ENCODE measurements at places on chromosomes 7 and 10.
A peak's percentile ranks its signal among the peaks of the same experiment; 100 is the strongest.

GRCh38 chr10:77925795-77926565, 575 bp downstream of the DLG5 start:
- no peak for DNase-seq

GRCh38 chr10:87860816-87861403, 2.4 kb downstream of the KLLN start:
- DNase-seq = no peak

GRCh38 chr10:103717341-103718246, 137.8 kb downstream of the SH3PXD2A start:
- no peak for DNase-seq

- peak; percentile 6 for DNase-seq
Measured at GRCh38 chr10:59227136-59227673, 50.8 kb downstream of the PHYHIPL start.

- DNase-seq = no peak
Measured at GRCh38 chr7:5689716-5690115, 91.7 kb downstream of the RNF216 start.

- no peak for DNase-seq
Measured at GRCh38 chr7:113652501-113652900, 266.3 kb downstream of the PPP1R3A start.

DNA sequence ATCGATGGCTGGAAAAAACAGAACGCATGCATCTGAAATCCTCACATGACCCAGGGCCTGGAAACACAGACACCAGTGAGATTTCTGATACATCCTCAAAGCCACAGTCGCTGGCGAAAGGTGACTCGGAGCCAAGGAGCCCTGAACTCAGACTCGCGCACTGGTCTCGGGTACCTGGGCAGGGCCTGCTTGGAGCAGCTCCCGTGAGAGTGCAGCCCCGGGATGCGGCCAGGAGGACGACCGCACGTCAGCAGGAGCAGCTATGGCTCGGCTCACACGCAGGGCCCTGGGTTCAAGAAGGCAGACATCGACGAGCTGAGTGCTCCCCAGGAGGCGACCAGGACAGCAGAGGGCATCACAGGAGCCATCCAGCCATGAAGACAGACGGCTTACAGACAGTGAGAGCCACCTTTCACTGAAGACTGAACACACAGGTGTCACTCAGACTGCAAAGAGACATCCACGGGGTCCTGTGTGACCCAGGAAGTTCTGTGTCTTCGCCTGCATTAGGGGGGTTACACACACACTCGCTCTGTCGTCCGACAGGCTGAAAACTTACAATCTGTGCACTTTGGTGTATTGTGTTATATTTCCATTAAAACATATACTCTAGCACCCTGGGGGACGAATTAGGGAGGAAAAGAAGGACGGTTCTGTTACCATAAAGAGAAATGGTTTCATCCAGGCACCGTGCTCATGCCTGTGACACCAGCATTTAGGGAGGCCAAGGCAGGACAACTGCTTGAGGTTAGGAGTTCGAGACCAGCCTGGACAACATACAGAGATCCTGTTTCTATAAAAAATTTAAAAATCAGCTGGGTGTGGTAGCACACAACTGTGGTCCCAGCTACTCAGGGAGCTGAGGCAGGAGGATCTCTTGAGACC, 227.7 kb downstream of the MAD1L1 start:
- DNase-seq = no peak

- no peak for DNase-seq
Measured at GRCh38 chr7:21603462-21603861, 60.6 kb downstream of the DNAH11 start.

- DNase-seq = no peak
Measured at GRCh38 chr10:43124574-43125273, 13.5 kb upstream of the CSGALNACT2 start.

DNA sequence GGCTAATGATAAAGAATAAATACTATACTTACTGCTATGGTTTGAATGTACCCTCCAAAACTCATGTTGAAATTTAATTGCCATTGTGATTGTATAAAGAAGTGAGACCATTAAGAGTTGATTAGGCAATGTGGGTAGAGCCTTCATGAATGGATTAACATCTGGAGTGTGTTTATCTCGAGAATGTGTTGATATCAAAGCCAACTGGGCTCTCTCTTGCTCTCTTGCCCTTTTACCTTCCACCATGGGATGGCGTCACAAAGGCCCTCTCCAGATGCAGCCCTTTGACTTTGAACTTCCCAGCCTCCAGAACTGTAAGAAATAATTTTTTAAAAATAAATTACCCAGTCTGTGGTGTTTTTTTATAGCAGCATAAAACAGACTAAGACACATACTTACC, 50.1 kb upstream of the GHITM start:
- DNase-seq = no peak

GRCh38 chr10:96935148-96935547, 103.0 kb downstream of the LCOR start:
- DNase-seq = no peak

DNA sequence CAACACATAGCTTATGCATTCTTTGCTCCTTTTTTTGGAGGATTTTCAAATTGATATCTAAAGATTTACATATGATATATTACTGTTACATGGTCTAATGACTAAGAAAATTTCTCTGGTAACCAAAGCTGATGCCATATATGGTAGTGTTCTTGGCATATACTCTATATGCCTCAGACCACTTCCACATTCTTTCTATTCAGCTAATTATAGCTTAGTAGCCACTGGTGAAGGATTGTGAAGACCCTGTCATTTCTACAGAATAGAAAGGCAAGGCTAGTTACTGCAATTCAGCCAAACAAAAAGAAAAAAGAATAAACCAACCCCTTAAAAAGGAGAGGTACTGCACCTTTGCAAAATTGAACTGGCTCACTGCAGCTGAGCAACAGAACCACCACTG, 3.7 kb downstream of the PURB start:
- DNase-seq = no peak

- no peak for DNase-seq
Measured at GRCh38 chr7:1229956-1230355, 2.7 kb upstream of the UNCX start.

DNA sequence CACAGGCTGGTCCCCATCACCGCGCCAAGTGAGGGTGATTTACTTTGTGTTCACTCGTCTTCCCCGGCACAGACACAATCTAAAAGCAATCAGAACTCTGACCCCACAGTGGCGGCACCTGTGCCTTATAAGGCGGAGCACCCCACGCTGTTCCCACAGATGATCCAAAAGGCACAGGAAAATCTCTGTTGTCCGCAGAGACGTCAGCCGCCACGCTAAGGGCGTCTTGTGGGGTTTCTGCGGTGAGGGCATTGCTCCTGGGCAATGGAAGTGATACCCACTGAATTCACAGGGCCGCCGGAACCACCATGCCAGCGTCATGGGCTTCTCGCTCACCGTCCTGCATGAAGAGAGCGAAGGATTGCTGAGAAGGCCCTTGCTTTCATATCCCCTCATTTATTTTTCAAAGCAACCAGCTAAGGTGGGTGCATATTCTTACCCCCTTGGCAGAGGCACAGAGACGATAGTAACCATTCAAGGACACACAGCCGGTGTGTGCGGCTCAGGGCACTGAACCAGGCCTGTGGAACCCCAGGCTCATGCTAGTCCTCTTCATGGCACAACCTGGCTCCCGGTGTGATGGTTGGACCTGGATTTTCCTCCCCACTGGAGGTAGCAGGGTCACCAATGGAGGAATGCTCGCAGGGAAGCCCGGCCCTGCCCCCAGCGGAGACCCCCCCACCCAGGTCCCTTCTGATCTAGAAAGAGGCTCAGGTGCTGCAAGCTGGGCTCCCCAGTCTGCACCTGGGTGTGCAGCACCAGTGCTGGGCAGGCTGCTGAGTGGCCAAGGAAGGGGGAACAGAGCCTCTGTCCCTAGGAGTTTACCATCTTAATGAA, 279.0 kb downstream of the TCERG1L start:
- no peak for DNase-seq

- DNase-seq = no peak
Measured at GRCh38 chr7:50368366-50368765, 63.9 kb downstream of the IKZF1 start.

GRCh38 chr10:29141761-29142160, 147.1 kb upstream of the LYZL1 start:
- DNase-seq = peak; percentile 64

GRCh38 chr10:131279516-131279915, 32.0 kb downstream of the TCERG1L start:
- DNase-seq = no peak

DNA sequence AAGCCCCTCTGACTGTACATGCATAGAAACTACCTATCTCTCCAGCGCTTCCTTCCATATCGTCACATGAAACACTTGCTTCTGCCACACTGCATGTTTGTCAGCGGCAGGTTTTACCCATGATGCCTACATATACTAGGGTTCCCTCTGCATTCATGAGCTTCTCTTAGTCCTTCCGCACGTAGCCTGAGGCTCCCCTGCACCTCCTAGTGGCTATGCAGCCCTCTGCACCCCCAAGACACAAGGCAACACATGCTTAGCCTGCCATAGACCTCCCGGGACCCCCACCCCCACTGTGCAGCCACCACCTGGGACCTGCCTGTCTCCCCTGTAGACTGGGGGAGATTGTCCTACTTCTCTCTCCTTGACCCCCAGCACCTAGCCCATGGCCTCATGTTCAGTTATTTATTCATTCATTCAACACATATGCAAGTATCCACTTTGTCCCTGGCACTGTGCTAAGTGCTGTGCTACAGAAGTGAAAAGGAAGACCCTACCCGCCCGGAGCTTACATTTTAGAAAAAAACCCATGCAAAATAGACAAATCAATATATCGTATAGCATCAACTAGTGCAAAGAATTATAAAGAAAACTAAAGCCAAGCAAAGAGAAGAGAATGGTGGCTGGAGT, 23.5 kb downstream of the TMEM273 start:
- DNase-seq = peak; percentile 45

DNA sequence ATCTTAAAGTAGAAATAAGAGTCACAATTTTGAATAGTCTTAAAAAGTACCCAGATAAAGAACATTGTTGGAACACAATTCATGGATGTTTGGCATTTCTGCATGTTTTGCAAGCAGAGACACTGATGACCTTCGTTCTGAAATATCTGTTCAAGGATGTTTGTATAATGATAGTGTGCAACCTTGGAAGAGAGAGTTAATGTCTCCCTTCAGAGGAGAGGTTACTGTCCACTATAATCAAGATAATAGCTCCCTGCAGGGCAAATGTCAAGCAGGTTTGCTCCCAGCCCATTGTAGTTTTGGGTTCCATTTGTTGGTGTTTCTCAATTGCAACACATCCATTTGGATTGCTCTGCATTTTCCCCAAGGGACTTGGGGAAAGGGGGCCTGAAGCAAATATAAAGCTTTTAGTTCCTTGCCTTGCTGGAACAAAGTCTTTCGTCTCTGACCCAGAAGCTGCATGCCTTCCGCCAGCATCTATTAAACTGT, 45.2 kb downstream of the COL1A2 start:
- DNase-seq = no peak

GRCh38 chr10:58651742-58652141, 139.1 kb downstream of the BICC1 start:
- DNase-seq = no peak

GRCh38 chr10:7153750-7154149, 257.1 kb downstream of the SFMBT2 start:
- DNase-seq = no peak

DNA sequence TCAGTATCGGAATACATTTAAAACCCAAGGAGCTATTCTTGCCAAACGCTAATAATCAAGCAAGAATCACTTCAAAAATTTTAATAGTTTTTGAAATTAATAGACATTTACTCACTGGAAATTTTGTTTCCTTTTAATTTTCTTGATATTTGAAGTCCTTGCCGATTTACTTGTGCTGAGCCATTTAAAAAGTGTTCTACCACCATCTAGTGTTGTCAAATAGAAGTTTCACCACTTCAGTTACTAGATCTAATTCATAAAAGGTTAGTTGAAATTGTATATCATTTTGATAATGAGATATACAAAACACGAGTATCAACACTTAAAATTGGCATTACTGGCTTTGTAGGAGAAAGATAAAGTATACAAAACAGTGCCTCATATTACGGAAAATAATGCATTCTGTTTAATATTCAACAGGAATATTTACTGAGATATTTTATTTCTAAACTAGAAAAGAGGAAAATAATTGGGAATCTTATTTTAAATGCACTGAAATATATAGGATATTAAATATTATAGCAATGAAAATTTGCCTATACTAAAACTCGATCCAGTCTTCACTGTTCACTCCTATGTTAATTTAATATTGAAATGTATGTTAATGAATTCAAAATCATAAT, 664.8 kb upstream of the SEMA3D start:
- peak; percentile 10 for DNase-seq

DNA sequence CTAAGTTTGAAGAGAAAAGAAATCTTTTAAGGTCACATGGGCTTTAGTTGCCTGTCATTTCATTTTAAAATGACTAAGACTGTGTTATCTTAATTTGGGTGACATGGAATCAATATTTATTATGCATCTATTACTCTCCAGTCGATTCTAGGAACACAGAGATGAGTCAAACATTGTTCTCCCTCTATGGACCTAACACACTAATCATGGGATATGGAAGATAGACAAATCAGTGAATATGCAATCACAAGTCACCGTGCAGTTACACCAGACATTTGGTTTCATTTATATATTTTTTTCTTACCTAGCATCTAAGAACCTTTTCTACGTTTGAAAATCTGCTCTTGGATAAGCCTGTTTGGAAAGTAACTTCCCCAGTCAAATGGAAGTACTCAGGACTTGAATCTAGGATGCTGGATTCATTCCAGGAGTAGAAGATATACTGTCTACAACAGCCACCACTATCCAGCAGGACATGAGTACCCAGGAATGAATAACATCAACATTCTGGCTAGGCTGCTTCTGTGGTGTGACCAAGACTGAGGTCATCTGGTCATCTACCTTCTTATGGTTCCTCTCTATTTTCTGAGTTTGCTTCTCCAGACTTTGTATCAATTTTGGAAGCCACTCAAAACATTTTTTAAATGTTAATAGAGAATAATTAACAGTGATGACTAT, 902.9 kb upstream of the LRRN3 start:
- no peak for DNase-seq

Data from A549 (cell line).